ENCODE measurements at places on chromosomes 12 and 14.

GRCh38 chr14:102594514-102595175, 2.2 kb downstream of the RCOR1 start:
- DNase-seq = peak; percentile 78

DNA sequence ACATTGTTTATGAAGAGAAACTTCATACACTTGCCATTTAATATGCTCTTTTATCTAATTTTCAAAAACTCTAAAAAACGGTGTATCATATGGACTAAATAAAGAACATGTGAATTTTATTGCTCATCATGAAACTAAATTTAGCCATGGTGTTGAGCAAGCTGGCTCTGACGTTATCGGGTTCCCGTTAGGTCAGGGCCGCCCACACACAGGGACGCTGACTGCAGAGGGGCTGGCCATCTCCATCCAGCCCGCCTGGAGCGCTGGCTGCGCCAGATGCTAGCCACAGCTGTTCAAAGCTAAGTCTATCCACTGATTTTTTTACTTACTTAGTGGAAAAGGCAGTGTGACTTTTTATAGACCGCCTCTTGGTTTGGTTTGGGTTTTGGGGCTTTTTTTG, 36.5 kb upstream of the DYNC1H1 start:
- DNase-seq = no peak

- no peak for DNase-seq
Observed at GRCh38 chr12:54418441-54419087, 502 bp downstream of the ITGA5 start.

DNA sequence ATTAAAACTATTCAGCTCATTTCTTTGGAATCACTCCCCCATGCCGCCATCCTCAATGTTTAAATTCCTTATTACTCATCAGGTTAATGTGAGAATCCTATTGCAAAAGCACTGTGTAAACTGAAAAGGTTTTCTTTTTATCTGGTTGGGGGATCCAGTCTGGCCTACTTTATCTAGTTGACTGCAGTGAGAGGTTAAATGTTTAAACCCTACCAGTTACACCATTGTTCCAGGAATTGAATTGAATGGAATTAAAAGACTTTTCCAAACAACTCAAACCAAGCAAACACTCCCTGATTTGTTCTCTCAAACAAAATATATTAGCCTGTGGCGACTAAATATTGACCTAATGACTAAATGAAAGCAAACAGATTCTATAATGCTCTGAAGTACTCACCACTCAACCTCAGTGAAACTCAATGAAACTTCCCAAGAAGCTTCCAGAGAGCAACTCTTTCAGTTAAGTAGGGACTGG, 100.5 kb downstream of the VEZT start:
- no peak for DNase-seq

DNA sequence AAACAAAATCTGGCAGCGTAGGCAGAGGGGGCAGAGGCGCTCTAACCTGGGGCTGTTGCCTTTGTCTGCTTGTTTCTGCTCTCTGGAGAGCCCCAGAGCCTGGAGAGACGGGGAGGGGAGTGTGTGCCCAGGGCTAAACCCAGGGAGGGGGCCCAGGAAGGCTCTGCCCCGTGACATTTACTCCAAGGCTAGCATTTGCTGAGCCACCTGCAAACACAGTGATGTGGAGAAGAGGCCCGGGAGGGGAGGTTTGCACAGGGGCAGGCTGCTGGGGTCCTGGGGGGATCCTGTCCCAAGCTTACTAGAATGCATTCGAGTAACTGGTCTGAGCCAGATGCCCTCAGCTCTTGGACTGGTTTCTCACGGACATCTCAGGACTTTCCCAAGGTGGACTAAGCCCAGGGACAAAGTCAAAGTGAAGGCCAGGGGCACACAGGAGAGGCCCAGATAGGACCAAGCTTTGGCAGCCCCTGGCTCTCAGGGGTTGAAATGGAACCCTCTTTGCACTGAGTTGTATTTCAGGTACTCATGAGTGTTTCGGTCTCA, 12.0 kb downstream of the MEG3 start:
- no peak for DNase-seq

GRCh38 chr14:94404561-94404960, 16.2 kb upstream of the SERPINA1 start:
- no peak for DNase-seq

DNA sequence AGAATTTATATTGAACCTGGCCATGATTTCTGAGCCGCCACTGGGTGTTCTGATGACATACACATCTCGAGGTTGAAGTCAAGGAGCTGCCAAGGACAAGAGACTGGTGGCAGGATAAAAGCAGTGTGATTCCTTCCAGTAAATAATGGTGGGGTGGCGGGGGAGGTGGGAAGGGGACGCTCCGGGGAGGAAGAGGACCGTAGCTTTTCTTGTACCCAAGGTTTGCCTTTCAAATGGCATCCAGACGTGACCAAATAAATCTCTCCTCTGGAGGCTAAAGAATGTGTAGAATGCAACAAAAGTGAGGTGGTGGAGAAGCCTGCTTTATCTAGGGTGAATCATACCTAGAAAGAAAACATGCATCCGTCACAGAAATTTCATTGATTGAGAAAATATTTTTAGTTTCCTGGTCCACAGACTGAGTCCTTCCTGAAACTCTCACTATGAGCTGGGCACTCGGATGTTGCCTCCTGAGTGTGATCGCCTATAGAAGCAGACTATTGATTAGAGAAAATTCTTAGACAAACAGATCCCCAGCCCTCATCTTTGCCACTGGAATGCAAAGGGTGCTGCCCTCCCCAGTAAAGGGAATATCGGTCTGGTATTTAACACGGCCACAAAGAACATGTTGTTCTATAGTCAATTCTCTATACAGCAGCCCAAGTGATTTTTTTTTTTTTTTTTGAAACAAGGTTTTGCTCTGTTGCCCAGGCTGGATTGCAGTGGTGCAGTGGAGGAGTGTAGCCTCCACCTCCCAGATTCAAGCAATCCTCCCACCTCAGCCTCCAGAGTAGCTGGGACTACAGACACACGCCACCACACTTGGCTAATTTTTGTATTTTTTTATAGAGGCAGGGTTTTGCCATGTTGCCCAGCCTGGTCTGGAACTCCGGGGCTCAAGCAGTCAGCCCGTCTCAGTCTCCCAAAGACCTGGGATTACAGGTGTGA, 112.1 kb downstream of the DPF3 start:
- no peak for DNase-seq

GRCh38 chr12:159156-159782, 54.7 kb downstream of the SLC6A12 start:
- no peak for DNase-seq

DNA sequence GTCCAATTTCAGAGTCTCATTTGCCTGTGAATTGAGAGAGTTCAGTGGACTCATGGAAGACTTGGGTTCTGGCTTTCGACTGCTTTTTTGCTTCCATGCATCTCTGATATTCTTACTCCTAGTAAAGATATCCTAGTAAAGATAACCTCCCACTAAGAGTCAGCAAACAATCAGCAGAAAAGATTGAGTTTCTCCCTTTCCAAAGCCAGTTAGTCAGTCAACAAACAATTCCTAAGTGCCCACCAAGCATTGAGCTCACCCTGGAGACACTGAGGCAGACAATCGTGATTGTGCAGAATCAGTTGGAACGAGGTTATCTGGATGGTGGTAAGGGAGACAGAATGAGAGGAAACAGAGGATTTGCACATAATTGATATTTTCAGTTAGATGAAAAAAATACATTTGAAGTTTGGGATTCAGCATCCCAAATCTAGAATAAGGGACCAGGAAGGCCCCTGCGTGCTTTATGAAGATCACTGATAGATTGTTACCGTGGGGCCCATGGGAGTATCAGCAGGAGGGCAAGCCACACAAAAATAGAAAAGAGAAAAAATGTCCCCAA, 99.7 kb upstream of the SLC38A2 start:
- no peak for DNase-seq

DNA sequence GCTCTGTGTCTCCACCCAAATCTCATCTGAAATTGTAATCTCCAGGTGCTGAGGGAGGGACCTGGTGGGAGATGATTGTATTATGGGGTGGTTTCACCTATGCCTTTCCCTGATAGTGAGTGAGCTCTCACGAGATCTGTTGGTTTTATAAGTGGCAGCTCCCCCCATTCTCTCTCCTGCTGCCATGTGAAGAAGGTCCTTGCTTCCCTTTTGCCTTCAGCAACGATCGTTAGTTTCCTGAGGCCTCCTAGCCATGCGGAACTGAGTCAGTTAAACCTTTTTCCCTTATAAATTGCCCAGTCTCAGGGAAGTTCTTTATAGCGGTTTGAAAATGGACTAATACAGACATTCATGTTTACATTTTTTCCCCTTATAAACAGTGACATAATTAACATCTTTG, 36.1 kb downstream of the PELI2 start:
- DNase-seq = no peak

GRCh38 chr12:27511723-27512045, 12.3 kb upstream of the PPFIBP1 start:
- DNase-seq = no peak

- no peak for DNase-seq
Observed at GRCh38 chr14:52080158-52080800, 11.4 kb upstream of the NID2 start.

GRCh38 chr12:125346362-125346761, 281.1 kb downstream of the AACS start:
- DNase-seq = no peak

Measured in cerebellar cortex (tissue), 1 donor.